ENCODE measurements at places on chromosomes 1 and 21. TPM values are rescaled to one million over a fixed set of nuclear protein-coding genes. Genes with fewer than 3 reads are reported as not detected.

Gene ZFYVE9
- 0.84 TPM for polyA plus RNA-seq

Gene IGSF9
- 0.23 TPM for polyA plus RNA-seq

Gene LY9
- 130 TPM for polyA plus RNA-seq

Gene ZNF593OS
- polyA plus RNA-seq = 1.1 TPM

Gene KRTAP11-1
- polyA plus RNA-seq = not detected

Gene CDK18
- polyA plus RNA-seq = not detected

Gene PAPPA2
- not detected for polyA plus RNA-seq

Gene KRTAP21-2
- polyA plus RNA-seq = not detected

Gene CHIA
- polyA plus RNA-seq = not detected

Gene ADGRL4
- not detected for polyA plus RNA-seq

Gene RRP15
- polyA plus RNA-seq = 22.8 TPM

Gene NOS1AP
- not detected for polyA plus RNA-seq

Gene SYPL2
- not detected for polyA plus RNA-seq

Gene OR2T11
- polyA plus RNA-seq = not detected

Gene F5
- polyA plus RNA-seq = 23.6 TPM

Gene SAMD13
- 0.31 TPM for polyA plus RNA-seq

Gene AMY1A
- polyA plus RNA-seq = not detected

Gene LRRC71
- polyA plus RNA-seq = not detected

Gene F13B
- not detected for polyA plus RNA-seq
